Pancreas (tissue), 10 donors: ENCODE measurements at places on chromosomes 1 and 21. TPM values are rescaled to one million over a fixed set of nuclear protein-coding genes. Genes with fewer than 3 reads are reported as not detected.

SEC16B gene
- total RNA-seq = 2.8 TPM

KCND3 gene
- total RNA-seq = 18.6 TPM

ANGPTL3 gene
- 0.53 TPM for total RNA-seq

ANKRD35 gene
- total RNA-seq = 0.19 TPM

ACTL8 gene
- total RNA-seq = not detected

FAM72A gene
- not detected for total RNA-seq

NR5A2 gene
- 92.5 TPM for total RNA-seq

MIXL1 gene
- not detected for total RNA-seq

OXCT2 gene
- total RNA-seq = 0.95 TPM

RIPPLY3 gene
- total RNA-seq = not detected

DNMT3L gene
- not detected for total RNA-seq

C8A gene
- total RNA-seq = 0.08 TPM

C2CD4D gene
- 0.35 TPM for total RNA-seq
